ENCODE measurements at places on chromosomes 1 and 21.

DNA sequence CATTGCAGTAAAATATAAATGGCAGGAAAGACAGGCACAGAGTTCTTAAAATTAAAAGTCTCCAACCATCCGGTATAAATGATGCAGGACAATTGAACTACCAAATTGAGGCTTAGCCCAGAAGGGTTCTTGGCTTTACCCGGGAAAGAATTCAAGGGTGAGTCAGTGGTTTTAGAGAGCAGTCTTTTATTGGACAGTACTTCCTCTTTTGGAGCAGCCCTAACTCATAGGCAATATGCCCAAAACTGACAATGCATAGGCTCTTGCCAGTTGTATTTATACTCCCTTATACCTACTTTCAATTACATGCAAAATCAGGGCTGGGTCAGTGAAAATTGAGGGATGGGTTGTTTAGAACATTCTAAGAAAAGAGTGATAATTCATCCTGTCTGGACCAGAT lies 1628.9 kb upstream of the PRMT6 start:
- no peak for DNase-seq

DNA sequence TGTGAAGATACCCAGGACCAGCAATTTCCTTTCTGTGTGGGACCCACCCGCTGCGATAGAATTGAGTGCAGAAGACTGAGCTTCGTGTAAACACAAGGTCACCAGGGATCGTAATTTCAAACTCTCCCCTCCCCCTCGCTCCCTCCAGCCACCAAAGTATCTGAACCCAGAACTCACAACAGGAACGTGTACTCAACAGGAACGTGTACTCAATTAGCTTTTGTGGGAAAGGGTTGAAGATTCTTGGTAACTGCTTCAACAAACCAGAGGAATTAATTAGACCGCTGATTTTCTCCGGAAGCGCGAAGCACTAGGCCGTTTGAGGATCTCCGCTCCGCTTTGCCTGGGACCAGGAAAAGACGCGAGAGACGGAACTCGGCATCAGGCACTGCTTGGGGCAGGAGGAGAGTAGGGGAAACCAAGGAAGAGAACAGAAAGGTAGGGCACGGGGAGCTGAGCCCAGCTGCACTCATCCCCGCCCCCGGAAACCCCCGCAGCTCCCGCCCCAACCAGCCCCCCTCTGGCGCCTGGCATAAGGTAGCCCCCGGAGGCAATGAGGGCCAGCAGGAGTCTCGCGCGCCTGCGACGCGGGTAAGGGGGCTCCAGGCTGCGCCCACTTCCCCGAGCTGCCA lies 453 bp downstream of the DRAM2 start:
- DNase-seq, result peak; percentile 71

GRCh38 chr1:33966346-33967141 lies 102.7 kb downstream of the HMGB4 start:
- no peak for DNase-seq

- DNase-seq, result peak; percentile 48
Observed at GRCh38 chr1:242651817-242652216, 127.3 kb upstream of the PLD5 start.

DNA sequence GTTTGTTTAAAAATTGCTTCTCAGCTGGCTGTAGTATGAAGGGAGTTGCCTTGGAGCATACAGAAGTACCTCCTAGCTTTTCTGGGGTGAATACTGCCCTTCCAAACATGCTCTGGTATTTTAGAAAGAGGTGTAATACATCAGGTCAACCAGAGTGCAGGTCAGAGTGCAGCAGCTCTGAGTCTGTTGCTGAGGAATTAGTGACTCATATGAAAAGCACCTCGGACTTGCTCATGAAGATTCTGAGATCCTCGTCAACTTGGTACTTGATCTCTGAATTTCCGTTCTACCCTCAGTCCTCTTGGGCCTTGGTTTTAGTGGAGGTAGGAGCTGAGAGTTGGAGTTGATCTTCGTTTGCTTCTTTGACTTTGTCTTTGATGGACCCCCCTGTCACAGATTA lies 67.3 kb downstream of the NOS1AP start:
- DNase-seq, result no peak

DNA sequence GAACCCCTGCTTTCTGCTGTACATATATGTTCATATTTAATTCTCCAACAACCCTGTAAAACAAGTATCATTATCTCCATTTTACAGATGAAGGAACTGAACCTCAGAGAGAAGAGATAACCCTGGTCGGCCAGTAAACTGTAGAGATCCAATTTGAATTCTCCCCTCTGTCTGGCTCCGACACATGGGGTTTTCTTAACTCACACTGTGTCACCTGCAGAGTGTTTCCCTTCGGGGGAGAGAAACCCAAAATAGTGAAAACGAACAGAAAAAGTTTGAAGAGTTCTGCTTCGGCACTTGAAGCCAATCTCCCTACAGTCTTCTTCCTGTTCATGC lies 17.4 kb upstream of the BCAR3 start:
- no peak for DNase-seq

- no peak for DNase-seq
Observed at GRCh38 chr1:15189692-15190370, 36.3 kb downstream of the TMEM51 start.

DNA sequence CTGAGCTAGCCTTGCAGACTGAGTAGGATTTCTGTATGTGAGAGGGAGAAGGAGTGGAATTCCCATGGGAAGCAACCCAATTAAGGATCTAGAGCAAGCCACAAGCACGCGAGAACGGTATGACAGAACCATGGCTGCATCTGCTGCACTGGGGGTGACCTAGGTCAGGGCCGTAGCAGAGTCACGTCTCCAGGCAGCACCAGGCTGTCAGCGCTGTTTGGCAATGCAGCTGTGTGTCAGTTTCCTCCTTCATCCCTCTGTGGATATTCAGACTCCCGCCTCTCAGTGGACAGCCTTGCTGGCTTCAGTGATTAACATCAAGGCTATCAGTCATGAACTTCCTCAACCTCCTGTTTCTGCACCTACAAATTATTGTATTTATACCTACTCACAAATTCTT lies 118.1 kb upstream of the PPP2R5A start:
- no peak for DNase-seq

DNA sequence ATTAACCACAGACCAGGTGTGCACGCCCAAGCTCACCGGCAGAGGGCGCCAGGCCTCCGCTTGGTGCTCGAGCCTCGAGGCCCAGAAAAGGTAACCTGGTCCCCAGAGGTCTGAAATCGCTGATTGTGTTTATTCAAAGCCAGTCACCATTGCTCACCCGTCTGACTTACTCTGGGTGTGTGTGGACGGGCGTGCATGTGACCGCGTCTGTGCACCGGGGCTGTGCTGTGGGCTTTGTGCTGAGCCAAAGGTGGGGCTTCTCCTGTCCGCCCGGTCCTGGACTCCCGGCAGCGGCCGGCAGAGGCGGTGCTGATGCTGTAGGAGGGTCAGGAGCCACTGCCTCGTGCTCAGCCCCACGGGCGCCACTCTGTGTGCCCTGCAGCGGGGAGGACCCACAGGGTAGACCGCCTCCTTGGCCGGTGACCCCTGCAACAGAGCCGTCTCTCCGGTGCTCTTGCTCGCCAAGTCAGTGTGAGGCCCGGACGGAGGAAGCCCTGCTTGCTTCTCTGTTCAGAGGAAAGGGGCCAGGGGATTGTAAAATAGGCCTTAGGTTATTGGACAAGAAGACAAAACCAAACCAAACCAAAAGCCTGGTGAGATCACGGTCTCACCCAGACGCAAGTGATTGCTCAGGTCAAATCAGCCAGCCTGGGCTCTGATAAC lies 32.0 kb upstream of the BTG2 start:
- peak; percentile 93 for DNase-seq

DNA sequence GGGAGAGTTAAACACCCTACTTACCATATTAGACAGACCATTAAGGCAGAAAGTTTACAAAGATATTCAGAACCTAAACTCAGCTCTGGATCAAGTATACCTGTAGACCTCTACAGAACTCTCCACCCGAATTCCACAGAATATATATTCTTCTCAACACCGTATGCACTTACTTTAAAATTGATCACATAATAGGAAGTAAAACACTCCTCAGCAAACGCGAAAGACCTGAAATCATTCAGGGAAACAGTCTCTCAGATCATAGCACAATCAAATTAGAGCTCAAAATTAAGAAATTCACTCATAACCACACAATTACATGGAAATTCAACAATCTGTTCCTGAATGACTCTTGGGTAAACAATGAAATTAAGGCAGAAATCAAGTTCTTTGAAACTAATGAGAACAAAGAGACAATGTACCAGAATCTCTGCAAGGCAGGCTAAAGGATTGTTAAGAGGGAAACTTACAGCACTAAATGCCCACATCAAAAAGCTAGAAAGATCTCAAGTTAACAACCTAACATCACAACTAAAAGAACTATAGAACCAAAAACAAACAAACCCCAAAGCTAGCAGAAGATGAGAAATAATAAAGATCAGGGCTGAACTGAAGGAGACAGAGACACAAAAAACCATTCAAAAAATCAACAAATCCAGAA lies 19.1 kb downstream of the CD84 start:
- DNase-seq, result no peak

- no peak for DNase-seq
Observed at GRCh38 chr21:20685475-20685874, 312.7 kb upstream of the NCAM2 start.

DNA sequence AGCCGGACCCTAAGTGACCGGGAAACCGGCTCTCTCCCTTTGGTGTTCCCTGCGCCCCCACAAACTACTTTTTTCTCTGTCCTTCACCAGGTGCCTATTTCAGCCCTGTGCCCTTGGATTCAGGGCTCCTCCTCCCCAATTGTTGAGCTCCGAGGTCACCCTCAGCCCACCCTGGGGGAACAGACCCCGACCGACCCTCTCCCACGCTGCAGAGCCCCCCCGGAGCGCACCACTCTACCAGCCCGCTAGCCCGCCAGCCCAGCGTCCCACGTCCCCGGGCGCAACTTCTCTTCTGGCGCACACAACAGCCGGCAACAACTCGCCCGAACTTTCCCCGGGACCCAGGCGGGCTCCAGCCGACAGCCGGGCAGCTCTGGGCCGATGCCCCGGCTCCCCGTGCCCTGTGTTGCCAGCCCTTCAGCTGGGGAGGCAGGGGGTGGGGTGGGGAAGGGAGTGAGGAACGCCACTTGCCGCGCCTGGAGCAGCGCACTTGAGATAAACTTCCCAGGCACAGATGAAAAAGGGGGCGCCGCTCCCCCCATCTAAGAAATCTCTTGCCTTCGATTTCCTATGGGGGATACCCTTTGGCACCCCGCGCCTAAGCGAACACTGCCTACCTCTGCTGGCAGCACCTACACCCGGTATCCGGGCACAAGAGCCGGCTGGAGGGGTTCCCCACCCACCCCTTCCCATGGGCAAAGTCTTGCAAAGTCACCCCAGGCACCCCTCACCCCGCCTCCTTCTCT lies 997 bp downstream of the CASZ1 start:
- no peak for DNase-seq

GRCh38 chr1:13809461-13810159 lies 109.6 kb downstream of the PRDM2 start:
- no peak for DNase-seq

GRCh38 chr1:226995365-226996332 lies 55.6 kb downstream of the COQ8A start:
- DNase-seq, result no peak

- no peak for DNase-seq
Observed at GRCh38 chr21:46001821-46002681, 20.5 kb downstream of the COL6A1 start.

- DNase-seq, result no peak
Observed at GRCh38 chr1:247060771-247061170, 17.8 kb downstream of the ZNF670 start.

GRCh38 chr21:38291874-38292273 lies 35.1 kb downstream of the KCNJ15 start:
- no peak for DNase-seq

DNA sequence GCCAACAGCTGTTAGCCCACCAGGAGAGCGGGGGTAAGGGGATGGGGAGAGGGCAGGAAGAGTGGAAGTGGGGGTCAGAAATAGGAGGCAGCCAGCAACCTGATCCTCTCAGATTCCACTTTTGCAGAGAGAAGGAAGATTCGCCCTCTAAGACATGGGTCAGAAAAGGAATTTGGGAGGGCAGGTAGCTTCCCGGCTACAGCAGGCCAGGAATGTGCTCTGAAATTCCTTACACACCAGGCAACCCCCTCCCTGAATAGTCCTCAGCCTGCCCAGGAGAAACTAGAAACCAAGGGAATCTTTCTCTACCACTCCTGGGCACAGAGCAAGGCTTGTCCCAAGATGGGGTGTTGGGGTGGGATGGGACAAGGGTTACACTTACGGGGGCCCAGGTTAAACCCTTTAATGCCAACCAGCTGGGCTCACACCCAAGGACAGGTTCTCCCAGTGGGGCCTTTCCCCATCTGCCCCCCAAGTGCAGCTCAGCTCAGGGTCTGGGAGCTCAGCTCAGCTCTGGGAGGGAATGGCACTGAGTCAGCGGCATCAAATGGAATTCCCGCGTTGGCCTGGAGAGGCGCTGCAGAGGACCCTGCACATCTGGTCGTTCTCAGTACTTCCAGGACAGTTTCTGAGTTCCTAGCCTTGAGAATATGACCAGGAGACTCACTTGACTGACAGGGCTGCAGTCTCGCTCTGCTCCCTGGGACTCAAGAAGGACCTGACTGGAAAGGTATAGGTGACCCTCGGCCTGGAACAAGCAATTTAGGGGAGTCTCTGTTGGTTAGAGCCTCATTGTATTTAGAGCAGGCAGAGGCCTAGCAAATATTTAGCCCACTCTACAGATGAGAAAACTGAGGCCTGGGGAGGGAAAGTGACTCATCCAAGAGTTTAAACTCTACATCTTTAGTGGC lies 761 bp downstream of the TNNT2 start:
- DNase-seq, result no peak

DNA sequence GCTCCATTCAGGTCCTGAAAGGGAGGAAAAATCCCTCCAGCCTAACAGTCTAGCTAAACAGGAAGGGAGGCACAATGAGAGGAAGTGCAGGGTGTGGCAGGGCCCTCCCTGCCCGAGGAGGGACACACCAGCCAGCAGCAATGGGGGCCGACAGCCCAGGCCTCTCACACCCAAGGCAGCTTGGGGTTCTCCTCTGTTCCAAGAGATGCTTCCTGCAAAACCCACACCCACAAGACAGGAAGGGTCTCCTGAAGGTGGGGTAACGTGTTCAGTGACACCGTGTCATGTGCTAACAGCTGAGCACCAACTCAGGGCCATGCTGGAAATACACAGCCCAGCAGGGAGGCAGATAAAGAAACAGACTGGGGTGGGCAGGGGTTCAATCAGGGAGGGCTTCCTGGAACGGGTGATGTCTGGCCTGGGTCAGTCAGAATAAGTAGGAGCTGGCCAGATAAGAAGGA lies 10.2 kb downstream of the ECE1 start:
- no peak for DNase-seq

Data from NCI-H2081 (cell line).